ENCODE measurements at places on chromosomes 2 and 18.

- DNase-seq: no peak
Observed at GRCh38 chr18:45723567-45724355, at the start of gene SLC14A1. TSS of gene SLC14A1 (plus strand) at chr18:45724181. CDS start at chr18:45730321, 6,140 bp downstream.

GRCh38 chr2:104033399-104033798 lies 820.5 kb upstream of the POU3F3 start:
- peak; percentile 52 for DNase-seq

DNA sequence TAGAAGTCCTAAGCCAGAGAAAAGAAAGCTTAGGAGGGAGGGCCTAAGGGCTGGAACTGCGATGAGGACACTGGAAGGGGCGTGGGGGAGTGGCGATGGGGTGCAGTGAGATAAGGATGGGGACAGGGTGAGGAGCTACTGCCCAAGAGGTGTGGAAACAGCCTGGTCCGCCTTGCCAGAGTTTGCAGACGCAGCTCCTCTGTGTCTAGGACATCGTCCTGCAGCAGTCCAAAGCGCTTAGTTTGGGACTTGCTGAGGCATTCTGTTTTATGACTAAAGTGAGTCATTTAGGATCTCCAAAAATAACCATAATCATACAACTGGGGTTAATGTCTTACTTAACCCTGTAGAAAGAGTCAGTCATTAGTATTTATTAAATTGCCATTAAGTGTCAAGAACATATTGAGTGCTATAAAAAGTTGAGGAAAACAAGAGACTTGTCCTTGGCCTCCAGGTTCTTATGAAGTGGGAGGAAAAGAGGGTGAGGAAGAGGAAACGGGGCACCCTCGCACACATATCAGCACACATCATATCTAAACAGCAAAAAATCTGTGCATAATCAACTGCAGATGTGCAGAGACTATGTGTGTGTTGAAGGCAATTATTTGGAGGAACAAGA lies 74.8 kb downstream of the CDK15 start:
- no peak for DNase-seq

DNA sequence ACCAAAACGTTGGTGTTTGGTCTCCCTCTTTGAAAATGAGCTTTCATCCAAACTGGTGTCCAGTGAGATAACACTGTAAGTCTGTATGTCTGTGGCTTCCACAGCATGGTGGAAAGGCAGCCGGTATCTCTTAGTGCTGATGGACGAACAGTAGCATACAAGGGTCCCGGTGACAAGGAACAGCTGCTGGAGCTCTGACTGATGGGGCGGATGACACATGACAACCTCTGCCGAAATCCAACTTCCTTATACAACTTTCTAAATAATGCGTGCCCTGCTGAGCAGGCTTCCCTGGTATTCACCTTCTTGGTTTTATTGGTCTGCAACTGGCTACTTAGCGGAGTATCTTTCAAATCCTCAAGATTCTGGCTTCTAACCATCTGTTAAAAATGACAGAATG lies 216.2 kb downstream of the SRBD1 start:
- DNase-seq: no peak

DNA sequence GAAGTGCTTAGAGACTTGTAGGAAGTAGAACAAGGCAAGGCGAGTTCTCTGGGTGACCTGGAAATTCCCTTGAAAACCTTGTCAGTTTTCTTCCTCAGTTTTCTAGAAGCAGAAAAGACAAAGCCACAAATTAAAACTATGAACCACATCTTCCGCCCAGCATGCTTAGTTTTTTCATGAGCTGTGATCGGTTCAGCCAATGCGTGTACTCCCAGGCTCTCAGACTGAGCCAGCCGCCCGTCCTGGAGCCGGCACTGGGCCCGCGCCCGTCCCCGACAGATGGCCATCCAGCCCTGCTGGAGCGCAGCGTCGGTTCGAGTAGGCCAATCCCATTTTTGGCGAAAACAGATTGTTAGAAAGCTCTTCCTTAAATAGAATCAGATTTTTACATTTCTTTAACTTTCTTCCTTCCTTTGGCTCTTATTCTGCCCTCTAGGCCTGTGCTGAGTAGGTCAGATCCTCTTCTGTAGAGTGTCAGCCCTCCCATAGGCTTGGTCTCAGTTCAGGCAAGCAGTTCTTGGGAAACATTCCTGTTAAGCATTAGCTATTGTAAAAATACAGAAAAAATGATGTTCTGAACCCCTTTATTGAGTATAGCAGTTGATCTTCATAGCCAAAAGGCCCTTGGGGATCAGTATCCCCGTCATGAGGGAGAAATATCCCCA lies 112.5 kb downstream of the NCK2 start:
- no peak for DNase-seq

DNA sequence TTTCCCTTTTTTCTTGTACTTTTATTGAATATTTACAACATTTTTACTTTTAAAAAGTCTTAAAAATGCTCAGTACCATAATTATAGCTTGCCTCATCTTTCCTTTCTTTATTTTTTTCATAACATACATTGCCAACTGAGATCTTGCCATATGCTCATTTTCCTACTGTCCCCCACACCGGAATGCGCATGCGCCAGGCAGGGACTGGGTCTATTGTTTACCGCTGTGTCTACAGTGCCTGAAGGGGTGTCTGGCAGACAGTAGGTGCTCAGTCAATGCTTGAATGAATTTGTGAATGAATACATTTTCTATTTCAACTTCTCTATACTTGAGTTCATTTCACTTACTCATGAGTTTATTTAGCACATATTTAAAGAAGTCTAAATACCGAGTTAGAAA lies 158.0 kb downstream of the CYP26B1 start:
- DNase-seq: no peak

DNA sequence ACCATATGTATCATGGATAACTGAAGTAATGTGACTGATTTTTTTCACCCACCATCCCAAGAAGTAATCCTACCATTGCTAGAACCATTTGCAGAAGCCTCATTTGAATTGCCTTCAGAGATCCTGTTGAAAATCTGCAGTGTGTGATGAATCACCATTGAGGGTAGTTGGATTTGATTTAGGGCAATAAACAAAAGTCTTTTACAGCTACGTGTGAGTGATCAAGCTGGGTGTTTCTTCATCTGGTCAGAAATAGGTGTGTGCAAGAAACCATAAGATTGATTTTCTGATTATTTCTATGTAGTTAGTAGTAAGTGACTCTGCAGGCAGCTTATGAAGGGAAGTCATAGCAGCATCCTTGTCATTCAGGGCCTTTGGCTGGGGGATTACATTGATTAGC lies 159.6 kb downstream of the MGAT5 start:
- DNase-seq: no peak

DNA sequence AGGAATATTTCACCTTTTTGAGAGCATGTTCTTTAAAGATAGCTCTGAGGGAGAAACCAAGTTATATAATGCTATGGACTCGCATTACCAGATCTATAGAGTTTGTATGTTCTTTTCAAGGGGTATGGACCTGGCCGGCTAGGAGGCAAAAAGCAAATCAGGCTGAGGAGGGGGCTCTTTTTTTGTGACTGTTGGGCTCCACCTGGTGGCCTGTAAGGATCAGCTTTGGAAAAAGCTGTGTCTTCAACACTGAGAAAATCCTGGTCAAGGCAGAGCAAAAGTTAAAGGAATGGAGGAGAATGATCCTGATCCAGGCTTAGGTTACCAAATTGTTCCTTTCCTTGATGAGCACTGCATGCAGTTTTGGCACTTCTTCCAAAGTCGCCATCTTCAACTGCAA lies 180.5 kb downstream of the DIS3L2 start:
- DNase-seq: peak; percentile 35

DNA sequence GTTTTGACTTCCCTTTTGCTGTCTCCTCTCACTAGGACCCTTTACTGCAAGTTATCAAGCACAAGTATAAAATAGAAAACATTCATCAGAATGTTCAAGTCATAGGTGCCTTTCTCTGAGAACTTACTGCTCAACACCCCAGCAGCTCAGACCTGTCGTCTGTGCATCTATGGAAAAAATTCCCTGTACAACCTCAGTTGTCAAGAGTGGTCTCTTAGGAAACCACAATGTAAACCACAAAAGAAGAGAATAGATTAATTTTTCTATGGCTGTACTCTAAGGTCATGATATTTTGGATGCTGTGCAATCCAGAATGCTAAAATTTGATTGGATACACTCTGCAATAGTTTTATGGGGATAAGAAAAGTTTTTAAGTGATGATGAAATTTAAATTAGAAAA lies 84.1 kb downstream of the RBMS1 start:
- DNase-seq: no peak

GRCh38 chr2:78977661-78978145 lies 47.8 kb upstream of the REG3G start:
- no peak for DNase-seq

DNA sequence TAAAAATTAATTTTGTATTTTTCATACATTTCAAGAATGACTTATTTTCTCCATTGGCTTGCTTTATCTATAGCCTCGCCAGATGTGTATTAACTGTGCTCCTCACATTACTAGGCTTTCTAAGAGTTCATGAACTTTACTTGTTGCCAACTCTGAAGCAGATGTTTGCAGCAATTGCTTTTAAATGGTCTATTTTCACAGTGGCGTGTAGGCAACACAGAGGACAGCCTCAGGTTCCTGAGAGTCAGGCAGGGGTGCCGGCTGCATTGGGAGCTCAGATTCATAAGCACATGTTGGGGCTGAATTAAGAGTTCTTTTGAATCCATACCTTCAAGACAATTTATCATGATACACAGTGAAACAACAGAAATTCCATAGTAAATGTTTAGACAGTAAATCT lies 179.2 kb upstream of the PXDN start:
- no peak for DNase-seq

GRCh38 chr18:3985664-3986063 lies 469.4 kb downstream of the DLGAP1 start:
- no peak for DNase-seq

- no peak for DNase-seq
Observed at GRCh38 chr2:208222351-208222750, 32.5 kb downstream of the IDH1 start.

GRCh38 chr2:224987733-224988132 lies 54.5 kb downstream of the DOCK10 start:
- DNase-seq: no peak

GRCh38 chr2:231640241-231640640 lies 47.6 kb downstream of the TEX44 start:
- no peak for DNase-seq

- no peak for DNase-seq
Observed at GRCh38 chr2:187213798-187214197, 234.3 kb downstream of the CALCRL start.

DNA sequence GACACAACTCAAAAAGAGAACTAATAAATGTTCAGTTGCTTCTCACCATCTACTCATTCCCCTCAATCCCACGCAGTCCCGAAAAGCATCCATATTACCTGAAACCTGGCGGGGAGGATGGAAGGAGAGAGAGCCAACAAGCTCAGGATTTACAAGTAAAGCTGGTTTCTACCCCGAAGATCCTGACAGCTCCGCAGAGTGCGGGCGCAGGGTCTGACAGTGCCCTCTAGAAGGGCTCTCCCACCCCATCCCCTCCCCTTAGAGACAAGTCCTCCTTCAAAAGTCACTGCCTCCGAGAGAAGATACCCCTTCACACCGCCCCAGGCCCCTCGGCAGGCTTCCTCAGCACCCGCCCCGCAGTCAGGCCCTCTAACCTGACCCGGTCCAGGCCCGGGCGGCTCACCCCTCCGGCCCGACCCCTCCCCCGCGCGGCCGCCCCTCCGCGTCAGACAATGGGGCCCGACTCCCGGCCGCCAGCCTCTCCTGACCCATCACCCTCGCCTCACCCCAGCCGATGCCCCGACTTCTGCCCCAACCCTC lies 550 bp downstream of the RAB1A start:
- DNase-seq: no peak

- no peak for DNase-seq
Observed at GRCh38 chr2:150020221-150020620, 432.6 kb upstream of the MMADHC start.

DNA sequence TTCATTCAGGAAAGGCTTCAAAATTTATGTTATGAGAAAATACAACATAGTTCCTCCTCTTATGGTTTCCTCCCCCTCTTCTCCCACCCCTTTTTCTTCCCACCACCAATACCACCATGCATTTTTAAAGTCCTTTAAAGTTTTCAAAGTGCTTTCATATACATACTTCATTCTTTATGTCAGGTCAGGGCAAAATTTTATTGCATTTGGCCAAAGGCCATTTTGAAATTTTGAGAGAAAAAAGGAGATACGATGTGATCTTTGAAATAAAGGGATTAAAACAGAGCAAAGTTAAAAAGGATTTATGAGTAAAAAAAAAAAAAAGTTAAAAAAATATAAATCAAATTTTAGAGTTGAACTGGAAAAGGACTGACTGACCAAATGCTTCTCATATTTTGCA lies 792.5 kb upstream of the FANCL start:
- DNase-seq: no peak

- DNase-seq: no peak
Observed at GRCh38 chr2:98710734-98711133, 20.2 kb downstream of the MGAT4A start.

- DNase-seq: no peak
Observed at GRCh38 chr2:113851640-113852039, 38.2 kb upstream of the ACTR3 start.

DNA sequence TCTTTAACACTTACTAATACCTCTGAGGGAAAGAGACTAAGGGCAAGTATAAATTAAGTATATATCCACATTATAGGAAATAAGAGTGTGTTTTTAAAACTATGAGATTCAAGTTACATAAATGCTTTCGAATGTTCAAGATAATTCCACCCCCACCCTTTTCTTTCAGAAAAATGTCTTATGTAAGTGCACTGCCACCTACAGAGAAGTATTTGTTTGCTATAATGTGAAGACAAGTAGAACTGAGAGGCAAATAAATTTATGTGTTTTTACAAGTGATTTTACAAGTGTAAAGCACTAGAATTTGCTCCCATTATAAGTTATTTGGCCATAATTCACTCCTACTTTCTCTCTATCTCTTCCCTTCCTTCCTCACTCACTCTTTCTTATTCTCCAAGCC lies 99.9 kb upstream of the CRACDL start:
- no peak for DNase-seq

- DNase-seq: no peak
Observed at GRCh38 chr2:238714038-238714528, 133.8 kb upstream of the TWIST2 start.

GRCh38 chr2:152406836-152407161 lies 71.8 kb downstream of the FMNL2 start:
- DNase-seq: no peak

GRCh38 chr2:151727593-151728552 lies 6.4 kb downstream of the NEB start:
- DNase-seq: no peak

GRCh38 chr2:241390301-241391206 lies 34.5 kb downstream of the FARP2 start:
- no peak for DNase-seq

GRCh38 chr2:47272031-47272864 lies 117.1 kb upstream of the STPG4 start:
- DNase-seq: peak; percentile 51

- DNase-seq: no peak
Observed at GRCh38 chr18:13233787-13234783, 15.5 kb downstream of the LDLRAD4 start.

- no peak for DNase-seq
Observed at GRCh38 chr2:183803596-183803995, 679.4 kb downstream of the NUP35 start.
